ENCODE measurements at places on chromosomes 4 and X.

DNA sequence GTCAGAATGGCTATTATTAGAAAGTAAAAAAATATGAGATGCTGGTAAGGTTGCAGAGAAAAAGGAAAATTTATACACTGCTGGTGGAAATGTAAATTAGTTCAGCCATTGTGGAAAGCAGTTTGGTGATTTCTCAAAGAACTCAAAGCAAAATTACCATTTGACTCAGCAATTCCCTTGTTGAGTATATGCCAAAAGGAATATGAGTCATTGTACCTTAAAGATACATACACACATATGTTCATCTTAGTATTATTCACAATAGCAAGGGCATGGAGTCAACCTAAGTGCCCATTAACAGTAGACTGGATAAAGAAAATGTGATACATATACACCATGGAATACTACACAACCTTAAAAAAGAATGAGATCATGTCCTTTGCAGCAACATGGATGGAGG is 148.2 kb downstream of the COMMD8 start:
- no peak for DNase-seq

- DNase-seq: no peak
These were observed 34.5 kb downstream of the SPINK2 start for GRCh38 chr4:56786955-56787354.

GRCh38 chr4:102663073-102663472 is 97.7 kb downstream of the MANBA start:
- no peak for DNase-seq

DNA sequence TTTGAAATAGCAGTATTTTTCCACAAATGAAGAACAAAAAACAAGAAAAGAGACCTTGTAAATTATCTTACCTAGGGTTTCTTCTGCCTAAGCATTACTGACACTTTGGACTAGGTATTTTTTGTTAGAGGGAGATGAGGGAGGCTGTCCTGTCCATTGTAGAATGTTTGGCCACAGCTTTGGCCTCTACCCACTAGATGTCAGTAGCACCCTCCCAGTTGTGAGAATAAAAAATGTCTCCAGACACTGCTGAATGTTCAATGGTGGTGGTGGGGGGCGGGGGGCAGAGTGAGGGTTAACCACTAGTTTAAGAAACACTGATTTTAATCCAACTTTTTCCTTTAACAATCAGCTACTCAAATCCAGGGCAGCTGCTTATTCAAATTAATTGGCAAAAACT is 25.8 kb downstream of the OTUD4 start:
- DNase-seq: peak; percentile 46

- no peak for DNase-seq
These were observed 92.0 kb downstream of the CHRNA9 start for GRCh38 chr4:40427128-40427527.

DNA sequence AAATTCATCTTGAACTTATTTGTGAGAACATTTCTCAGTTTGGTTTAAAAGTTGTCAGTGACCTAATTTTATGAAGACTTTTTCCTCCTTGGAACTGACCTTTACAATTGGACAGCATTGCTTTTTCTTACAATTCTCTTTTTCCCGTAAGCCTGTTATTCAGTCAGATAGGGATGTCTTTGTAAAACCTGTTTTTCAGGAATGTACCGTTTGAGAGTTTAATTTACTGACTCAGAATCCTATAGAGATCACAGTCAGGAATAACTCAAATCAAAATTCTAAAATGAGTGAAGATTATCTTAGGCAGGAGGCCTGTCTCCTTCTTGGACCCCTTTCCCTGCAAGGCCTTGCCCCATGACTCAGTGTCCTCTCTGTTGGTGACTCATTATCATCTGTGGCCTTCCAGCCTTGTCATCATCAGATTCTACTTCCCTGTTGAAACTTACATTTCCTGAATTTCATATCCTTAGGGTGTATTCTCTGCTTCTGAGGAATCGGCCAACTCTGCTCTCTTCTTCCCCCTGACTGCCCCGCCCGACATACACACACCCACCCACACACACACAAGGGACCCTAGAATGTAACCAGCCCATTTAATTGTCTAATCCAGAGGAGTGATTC is 99.8 kb downstream of the ARHGAP10 start:
- DNase-seq: no peak

- DNase-seq: no peak
These were observed 321.6 kb downstream of the PPP3CA start for GRCh38 chr4:101025755-101026154.

- no peak for DNase-seq
These were observed 93.6 kb downstream of the CORIN start for GRCh38 chr4:47744253-47744652.

DNA sequence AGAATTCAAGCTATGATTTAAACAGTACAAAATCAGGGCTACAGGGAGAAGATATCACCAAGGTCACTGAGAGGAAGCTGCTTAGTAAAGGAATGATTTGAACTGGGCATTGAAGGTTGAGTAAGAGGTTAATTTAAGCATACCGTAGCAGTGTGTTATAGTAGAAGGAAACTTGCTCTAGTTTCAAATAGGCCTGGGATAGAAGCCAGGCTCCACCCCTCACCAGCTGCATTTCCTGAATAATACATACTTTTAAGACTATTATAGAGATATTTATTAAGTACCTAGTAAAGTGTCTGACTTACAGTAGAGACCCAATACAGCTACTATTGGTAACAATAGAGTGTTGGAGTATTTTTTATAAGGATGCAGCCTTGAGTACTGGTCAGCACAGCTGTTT is 118.0 kb upstream of the GLRA2 start:
- DNase-seq: no peak

- peak; percentile 58 for DNase-seq
These were observed 65.5 kb downstream of the FHDC1 start for GRCh38 chr4:153001626-153002025.

DNA sequence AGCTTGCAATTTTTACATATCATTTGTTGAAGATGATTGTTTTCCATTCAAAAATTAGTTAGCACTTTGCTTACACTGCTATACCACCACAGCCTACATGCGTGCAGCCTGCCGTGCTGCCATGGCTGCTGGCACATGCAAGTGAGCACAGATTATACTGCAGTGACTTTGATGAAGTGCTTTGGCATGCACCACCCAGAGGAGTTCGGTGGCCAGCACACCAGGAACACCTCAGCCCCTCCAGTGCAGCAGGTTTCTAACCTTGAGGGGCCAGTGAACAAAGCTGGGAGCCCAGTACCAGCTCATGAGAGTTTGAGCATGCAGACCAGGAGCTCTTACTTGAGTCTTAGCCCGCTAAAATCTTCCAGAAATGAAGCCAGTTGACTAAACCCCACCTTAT is 431.5 kb downstream of the DACH2 start:
- no peak for DNase-seq

DNA sequence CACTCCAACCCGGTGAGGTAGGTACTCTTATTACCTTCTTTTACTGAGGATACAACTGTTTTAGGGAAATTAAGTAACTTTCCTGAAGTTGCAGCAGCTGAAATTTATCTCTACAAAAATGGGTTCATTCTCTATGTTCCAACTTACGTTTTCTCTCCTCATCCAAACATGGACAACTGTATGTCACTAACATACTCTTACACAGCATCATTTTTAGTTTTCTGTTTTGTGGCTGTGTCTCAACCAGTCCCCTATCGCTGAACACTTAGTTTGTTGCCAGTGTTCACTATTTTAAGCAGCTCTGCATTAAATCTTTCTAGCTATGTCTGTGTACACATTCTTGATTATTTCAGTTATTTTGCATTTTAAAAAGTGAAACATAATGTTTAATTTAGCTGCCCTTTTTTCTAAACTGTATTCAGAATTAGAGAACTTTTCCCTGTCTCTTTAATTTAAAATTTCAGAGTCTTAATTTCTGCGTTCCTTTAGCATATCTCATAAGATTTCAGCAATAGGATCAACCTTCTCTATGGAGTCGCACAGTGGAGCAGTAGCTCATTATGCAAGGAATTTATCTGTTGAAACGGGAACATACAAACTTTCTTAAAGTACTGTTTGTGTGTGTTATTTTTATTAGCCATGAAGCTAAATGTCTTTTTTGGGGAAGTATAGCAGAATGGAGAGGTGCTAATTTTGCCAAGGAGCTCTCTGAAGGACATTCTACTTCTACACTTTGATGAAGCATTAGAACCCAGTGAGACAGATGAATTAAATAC is 3.8 kb downstream of the SGMS2 start:
- no peak for DNase-seq

DNA sequence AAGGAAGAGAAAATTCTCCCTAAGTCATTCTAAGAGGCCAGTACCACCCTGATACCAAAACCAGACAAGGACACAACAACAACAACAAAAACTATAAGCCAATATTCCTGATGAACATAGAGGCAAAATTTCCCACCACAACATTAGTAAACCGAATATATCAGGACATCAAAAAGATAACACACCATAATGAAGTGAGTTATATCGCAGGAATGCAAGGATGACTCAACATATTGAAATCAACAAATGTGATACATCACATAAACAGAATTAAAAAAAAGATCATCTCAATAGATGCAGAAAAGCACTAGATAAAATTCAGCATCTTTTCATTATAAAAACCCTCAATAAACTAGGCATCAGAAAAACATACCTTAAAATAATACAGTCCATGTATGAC is 1844.4 kb upstream of the PCDH10 start:
- no peak for DNase-seq

- DNase-seq: no peak
These were observed 616.1 kb upstream of the CPEB2 start for GRCh38 chr4:14386196-14386595.

- DNase-seq: no peak
These were observed 26.0 kb upstream of the MGST2 start for GRCh38 chr4:139639654-139640053.

DNA sequence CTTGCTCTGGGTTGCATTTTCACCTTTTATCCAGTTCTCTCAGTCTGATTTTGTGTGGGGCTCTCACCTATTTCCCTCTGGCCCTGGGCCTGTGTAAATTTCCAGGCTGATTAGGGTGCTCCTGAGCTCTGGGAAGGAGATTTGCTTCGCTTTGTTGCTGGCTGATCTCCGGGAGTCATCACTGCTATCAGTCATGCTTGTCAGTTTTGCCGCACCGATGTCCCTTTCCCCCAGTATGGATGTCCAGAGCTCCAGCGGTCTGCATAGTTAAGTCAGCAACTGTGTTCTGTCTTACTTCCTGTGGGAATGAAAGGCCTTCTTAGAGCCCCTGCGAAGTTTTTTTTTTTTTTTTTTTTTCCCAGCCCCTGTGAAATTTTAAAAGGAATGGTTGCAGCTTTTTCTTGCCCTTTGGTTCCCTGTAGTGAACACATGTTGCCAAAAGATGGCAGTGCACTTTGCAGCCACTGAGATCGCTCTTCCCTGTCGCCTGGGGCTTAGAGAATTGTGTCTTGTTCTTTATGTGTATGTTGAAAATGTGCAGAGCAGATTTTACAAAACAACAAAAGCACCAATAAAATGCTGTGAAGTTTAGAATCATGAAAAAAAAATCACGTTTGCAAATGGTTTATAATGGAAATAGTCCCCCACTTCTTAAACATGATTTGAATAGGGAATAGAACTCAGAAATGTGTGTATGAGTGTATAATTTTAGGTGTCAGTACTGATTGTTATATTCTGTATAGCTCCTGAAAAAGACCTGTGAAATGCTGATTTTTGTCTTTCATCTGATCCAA is 109.1 kb upstream of the SLC4A4 start:
- DNase-seq: peak; percentile 86

DNA sequence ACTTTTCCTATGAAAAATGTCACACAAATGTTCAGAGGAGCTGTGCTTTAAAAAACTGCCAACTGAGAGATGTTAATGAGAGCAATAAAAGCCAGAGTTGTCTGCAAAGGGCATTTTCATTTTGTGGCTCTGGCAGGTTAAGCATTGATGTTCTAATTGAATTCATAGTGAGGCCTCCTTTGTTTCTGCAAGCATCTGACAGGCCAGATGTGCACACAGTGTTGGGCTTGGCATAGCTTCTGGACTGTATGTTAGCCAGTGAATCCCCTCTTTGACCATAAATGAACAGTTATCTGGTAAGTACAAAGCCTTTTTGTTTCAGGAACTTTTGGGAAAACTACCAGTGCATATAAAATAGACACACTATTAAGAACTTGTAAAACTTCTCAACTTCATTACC is 81.9 kb downstream of the JADE3 start:
- no peak for DNase-seq

- no peak for DNase-seq
These were observed 28.5 kb downstream of the ACSL4 start for GRCh38 chrX:109704563-109704962.

DNA sequence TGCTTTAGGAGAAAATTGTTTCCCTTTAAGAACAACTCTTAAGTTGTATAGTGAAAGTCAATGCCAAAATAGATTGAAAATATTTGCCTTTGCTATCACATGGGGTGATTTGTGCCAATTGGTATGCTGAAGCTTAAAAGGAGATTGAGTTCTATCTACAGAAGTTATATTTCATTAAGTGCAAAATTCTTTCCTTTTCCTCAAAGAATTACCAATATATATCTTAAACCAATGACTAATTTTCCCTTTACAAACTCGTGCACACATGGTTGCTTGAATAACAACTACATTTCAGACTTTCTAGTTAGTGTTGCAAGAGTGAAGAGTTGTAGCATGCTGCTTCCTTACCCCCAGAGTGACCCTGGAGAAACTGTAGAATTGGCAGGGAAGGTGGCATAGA is 990.0 kb upstream of the PABPC4L start:
- DNase-seq: no peak

GRCh38 chr4:162952232-162952631 is 214.5 kb downstream of the NAF1 start:
- DNase-seq: no peak

DNA sequence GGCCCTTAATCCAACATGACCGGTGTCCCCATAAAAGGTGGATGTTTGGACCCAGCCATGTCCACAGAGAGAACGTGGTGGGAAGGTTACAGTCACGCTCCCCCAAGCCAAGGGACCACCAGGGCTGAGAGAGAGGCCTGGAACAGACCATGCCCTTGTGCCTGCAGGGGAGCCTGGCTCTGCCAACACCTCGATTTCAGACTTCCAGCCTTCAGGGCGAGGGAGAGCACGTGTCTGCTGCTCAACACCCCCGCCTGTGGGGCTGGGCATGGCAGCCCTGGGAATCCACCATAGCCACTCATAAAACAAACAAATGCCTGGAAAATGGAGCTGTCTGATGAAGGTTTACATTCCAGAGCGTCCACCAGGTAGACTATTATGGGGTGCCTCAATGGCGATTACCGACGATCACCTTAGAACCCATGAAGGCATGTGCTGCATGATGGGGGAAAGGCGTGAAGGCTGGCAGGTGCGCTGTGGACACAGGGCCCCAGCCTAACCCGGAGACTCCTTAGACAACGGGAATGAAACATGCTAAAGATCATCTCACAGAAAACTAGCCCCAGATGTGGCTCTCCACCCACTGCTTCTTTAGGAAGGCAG is 42.3 kb upstream of the HMX1 start:
- DNase-seq: no peak

GRCh38 chr4:24701683-24702082 is 93.7 kb upstream of the SOD3 start:
- DNase-seq: no peak

GRCh38 chr4:123478859-123479345 is 82.3 kb downstream of the SPRY1 start:
- DNase-seq: peak; percentile 81

- no peak for DNase-seq
These were observed 46.7 kb upstream of the IL2 start for GRCh38 chr4:122503214-122503613.

Data from cerebellar cortex (tissue), 1 donor.